NCI-H2227 treated with DMSO at 0.1 percent for 48 hours (cell line): ENCODE measurements at places on chromosomes 3 and 15.

DNA sequence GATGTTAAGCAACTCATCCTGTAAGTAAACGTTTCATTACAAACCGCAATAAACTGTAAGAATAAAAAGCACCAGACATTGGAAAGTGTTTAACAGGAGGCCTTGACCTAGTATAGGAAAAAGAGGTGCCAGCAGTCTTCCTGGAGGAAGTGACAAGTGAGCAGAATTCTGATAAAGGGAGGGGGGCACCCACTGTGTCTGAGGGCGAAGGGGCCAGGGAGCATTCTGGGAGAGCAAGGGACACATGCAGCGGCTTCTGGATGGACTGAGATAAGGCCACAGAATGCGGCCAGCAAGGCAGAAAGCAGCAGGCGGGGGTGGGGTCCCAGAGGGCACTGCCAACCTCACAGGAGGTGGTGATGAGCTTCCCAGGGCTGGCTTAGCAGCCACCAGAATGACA, 80.2 kb downstream of the MTHFS start:
- no peak for DNase-seq

- DNase-seq = no peak
These were observed 891 bp downstream of the NXPE3 start for GRCh38 chr3:101779822-101780381.

GRCh38 chr3:35383216-35383615, 256.1 kb upstream of the ARPP21 start:
- DNase-seq = no peak

DNA sequence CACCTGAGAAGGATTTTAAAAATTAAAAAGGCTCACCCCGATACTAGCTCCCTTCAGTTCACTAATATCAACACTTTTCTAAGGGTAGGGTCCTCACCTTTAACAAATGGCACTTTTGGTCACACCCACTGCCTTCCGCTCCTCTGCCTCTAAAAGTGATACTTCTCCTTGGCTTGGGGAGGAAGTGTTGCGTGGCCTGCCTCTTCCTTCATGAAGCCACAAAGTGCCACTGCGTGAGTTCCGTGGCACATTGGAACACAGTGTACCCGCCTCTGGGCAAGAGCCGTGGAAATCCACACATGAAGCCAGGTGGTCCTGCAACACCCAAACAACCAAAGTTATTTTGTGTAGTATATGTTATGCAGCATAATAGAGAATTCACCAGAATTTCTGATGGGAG, 3.9 kb downstream of the B4GALT4 start:
- DNase-seq = no peak

DNA sequence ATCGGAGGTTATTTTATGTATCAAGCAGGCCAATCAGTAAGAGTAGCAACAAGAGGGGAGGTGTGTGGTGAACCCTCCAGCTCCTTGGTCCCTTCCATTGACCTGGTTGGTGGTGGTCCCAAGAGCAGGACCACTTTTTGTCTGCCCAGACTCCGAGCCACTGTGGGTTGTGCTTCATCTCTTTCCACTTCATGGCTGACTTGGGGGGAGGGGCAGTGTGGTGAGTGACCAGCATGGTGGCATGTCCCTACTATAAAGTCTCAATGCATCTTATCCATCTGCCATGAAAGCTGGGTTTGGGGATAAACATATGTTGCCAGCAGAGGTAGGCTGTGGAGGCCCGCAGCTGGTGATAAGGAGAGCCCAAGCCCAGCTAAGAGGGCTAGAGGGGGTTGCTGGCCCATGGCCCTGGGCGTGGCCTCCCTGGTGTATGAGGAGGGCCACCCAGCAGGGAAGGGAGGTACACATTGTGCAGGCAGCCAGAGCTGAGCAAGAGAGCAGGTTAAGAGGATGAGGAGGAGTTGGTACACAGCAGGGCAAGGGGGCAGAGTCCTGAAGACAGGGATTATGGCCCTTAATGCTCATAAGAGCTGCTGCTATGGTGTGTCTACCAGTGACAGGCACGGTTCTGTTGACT, 7.0 kb downstream of the AEN start:
- DNase-seq = no peak

GRCh38 chr3:160257606-160258005, 32.4 kb downstream of the C3orf80 start:
- DNase-seq = no peak

GRCh38 chr3:192545333-192545732, 182.0 kb downstream of the FGF12 start:
- DNase-seq = no peak

DNA sequence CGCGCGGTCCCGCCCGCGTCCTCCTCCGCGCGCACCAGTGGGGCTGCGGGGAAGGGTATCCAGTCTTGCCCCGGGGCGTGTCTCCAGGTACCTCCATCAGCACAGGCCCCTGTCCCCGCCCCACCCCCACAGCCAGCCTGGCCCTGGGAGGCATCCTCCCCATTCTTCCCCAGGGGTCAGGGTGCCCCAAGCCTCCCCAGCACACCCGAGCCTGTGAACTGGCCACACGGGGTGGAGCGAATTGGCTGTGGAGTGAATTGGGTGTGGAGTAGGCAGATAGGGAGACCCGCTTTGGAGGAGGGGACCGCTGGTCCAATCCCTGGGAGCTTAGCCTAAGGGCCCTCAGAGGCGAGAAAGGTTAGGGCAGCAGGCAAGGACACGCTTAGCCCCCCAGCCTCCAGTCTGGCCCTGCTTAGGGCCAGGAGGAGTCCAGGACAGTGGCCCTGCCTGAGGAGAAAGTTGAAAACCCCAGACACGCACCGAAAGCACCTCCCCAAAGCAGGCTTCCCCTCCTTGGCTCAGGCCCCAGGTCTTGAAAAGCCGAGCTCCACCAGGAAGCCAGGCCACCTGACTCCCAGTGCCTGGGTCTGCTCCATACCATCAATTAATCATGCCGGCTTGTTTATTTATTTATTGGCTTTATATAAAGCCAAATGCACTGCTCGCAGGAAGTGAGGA, 107.7 kb upstream of the SLC6A11 start:
- DNase-seq = no peak

- DNase-seq = no peak
These were observed 7.5 kb upstream of the POLR2M start for GRCh38 chr15:57698991-57699390.

- DNase-seq = no peak
These were observed at the start of gene HAPLN3 for GRCh38 chr15:88894819-88895767. Gene HAPLN3, minus strand, starts transcription at chr15:88895544. Its CDS starts 8,246 bp downstream, at chr15:88887298.

- no peak for DNase-seq
These were observed 772.9 kb downstream of the DIPK2A start for GRCh38 chr3:144744473-144744872.

DNA sequence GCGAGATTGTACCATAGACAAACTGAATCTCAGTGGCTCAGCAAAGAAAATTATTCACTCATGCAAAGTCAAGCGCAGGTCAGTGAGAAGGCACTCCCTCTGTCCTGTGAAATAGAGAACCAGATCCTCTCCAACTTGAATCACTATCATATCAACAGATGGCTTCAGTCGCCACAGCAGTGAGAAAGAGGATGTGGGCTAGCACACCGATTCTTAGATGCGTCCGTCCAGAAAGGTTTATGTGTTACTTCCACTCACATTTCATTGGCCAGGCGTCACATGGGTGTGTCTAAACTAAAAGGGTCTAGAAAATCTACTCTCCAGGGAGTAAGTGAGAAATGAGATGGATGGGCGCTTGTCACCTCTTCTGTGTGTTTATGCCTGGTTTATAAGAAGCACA, 141.6 kb upstream of the KBTBD8 start:
- DNase-seq = no peak

DNA sequence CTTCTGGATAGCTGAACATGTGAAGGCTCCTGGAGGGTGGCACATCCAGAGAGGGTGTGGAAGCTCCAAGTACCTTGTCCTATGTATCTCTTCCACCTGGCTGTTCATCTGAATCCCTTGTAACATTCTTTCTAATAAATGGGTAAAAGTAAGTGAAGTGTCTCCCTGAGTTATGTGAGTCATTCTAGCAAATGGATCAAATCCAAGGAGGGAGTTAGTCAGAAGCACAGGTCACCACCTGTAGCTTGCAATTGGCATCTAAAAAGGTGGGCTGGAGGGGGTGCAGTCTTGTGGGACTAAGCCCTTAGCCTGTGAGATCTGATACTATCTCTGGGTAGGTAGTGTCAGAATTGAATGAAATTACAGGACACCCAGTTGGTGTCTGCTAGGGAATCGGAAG, 71.0 kb downstream of the WWTR1 start:
- no peak for DNase-seq

- no peak for DNase-seq
These were observed 9.5 kb downstream of the CMTM7 start for GRCh38 chr3:32401126-32401525.

DNA sequence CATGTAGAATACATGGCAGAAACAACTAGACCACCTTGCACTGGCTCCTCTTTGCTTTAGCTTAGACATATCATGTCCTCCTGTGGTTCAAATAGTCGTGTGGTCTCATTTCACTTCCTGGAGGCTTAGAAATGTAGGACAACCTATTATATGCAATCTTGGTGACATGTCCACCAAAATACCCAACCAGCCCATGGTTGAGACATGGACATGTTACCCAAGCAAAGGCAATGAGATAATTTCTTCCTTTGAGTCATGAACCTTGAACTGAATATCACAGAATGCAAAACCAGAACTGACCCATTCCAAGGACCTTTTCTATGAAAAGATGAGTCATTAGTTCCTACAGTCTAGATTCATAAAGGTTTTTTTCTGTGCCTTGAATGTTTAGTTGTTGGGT, 309.0 kb upstream of the MDFIC2 start:
- DNase-seq = no peak

DNA sequence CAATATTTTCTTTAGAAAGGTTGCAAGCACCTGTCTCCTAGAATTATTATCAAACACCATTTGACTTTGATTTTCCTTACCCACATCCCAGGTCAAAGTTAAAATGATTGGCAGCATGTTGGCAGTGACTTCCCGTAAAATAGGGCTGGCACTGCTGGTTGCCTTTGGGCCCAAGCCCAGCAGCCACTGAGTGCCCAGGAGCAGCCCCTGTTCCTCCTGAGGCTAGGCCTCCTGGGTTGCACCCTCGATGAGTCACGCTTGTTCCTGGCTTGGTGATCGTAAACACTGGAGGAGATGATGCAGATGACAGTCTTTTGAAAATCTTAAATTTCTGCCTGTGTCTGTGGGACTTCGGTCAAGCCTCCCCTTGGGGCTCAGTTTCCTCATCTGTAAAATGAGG, 290.0 kb downstream of the TLE3 start:
- no peak for DNase-seq

DNA sequence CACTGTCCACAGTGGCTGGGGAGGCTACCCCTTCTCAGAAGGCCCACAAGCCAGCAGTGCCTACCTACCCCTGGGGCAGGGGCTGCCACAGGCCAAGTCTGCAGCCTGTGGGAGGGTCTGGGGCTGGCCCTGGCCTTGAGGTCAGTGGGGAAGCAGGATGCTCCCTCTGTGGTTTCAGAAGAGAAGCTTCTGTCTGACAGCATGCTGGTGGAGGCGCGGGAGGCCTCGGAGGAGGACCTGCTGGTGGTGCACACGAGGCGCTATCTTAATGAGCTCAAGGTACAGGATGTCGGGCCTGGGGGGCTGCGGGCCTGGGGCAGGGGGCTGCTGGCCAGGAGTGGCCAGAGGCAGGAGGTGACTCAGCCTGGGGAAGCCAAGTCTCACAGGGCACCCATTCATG, 3.2 kb downstream of the HDAC11 start:
- no peak for DNase-seq

- no peak for DNase-seq
These were observed 39.1 kb downstream of the SYNM start for GRCh38 chr15:99143655-99144610.

- no peak for DNase-seq
These were observed 46.5 kb downstream of the RPN1 start for GRCh38 chr3:128603811-128604775.

DNA sequence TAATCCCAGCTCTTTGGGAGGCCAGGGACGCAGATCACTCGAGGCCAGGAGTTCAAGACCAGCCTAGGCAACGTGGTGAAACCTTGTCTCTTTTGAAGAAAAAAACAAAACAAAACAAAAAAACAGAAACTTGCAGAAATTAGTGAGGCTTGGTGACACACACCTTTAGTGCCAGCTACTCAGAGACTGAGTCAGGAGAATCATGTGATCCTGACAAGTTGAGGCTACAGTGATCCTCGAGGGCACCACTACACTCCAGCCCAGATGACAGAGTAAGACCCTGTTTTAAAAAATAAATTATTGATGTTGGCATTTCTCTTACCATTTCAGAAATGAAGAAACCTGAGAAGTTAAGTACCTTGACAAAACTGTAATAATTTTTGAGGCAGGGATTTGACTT, 44.6 kb upstream of the CCNB2 start:
- no peak for DNase-seq

- DNase-seq = no peak
These were observed 1.1 kb downstream of the SLCO2A1 start for GRCh38 chr3:134028486-134029255.

- peak; percentile 34 for DNase-seq
These were observed 5.8 kb upstream of the DBR1 start for GRCh38 chr3:138180375-138181029.

DNA sequence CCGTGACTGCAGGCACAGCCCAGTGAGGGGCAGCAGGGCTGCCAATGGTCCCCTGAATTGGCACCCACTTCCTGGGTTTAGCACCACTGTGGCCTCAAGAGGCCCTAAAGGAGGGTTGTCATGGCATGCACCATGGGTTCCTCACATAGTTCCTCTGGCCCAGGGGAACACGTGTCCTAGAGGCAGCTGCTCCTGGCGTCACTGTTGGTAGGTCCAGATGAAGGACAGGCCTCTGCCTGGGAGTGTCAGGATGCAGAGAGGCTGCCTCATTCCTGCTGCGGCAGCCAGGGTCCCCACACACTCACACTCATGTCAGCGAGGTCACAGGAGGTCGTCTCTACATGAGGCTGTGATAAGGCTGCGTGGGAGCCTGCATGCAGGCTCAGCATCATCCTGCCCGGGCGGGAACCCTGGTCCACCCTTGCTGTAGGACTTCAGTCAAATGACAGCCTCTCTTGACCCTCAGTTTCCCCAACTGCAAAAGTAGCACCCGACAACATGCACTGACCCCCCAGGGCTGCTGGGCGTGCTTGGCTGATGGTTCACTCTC, 26.1 kb upstream of the SFMBT1 start:
- DNase-seq = no peak

GRCh38 chr3:16449369-16449768, 64.1 kb downstream of the RFTN1 start:
- DNase-seq = no peak

GRCh38 chr15:69472562-69472961, 19.9 kb downstream of the RPLP1 start:
- DNase-seq = no peak

GRCh38 chr3:160403028-160403545, 3.6 kb downstream of the SMC4 start:
- no peak for DNase-seq

DNA sequence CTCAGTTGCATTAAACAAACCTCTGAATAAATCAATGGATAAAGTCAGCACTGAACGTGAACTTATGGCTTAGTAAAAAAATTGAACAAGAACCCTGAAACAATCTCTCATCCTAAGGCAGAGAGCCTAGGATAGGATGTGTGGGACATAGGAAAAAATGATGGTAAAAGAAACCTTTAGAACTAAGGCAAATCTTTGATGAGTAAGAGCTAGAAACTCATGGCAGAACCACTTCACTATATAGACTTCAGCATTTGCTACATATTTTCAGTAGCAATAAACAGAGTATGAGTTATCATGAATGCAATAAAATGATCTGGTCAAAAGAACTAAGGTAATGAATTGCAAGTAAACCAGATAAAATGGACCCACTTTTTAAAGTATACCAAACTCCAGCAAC, 725.8 kb upstream of the DPPA4 start:
- DNase-seq = no peak
